Renal cortical epithelial cell (primary cell): ENCODE measurements at places on chromosomes 1 and 21. TPM values are rescaled to one million over a fixed set of nuclear protein-coding genes. Genes with fewer than 3 reads are reported as not detected.

Gene XCL1
- not detected in 2 replicates for total RNA-seq

Gene OR2L8
- total RNA-seq: 0.25 TPM in 1 of 2 replicates, not detected in the other

Gene TBX19
- 0.35 and 0.75 TPM in 2 replicates for total RNA-seq

Gene RWDD3
- 9.9 and 18.7 TPM in 2 replicates for total RNA-seq
